Activated effector memory CD4-positive, alpha-beta T cell treated with Interleukin-2 at 50 U/mL for 16 hours (primary cell): ENCODE measurements at places on chromosomes 5 and 9.

GRCh38 chr5:57577432-57578175 lies 95.0 kb upstream of the ACTBL2 start:
- no peak for DNase-seq

DNA sequence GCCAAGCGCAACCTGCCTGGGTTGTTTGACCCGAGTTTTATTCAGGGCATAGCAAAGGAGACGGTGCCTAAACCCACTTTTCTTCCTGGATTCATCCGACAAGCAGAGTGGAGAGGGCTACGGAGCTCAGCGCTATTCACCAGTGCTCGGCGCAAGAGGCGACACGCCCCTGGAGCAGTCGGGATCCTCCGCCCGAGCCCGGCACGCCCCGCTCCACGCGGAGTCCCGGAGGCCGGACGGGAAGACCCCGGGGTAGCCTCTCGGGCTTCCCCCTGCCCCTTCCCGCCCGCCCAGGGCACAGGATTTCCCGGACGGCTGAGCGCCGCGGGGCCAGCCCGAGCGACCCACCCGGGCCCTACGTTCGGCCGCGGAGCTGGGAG lies 427 bp downstream of the SERINC5 start:
- no peak for DNase-seq

DNA sequence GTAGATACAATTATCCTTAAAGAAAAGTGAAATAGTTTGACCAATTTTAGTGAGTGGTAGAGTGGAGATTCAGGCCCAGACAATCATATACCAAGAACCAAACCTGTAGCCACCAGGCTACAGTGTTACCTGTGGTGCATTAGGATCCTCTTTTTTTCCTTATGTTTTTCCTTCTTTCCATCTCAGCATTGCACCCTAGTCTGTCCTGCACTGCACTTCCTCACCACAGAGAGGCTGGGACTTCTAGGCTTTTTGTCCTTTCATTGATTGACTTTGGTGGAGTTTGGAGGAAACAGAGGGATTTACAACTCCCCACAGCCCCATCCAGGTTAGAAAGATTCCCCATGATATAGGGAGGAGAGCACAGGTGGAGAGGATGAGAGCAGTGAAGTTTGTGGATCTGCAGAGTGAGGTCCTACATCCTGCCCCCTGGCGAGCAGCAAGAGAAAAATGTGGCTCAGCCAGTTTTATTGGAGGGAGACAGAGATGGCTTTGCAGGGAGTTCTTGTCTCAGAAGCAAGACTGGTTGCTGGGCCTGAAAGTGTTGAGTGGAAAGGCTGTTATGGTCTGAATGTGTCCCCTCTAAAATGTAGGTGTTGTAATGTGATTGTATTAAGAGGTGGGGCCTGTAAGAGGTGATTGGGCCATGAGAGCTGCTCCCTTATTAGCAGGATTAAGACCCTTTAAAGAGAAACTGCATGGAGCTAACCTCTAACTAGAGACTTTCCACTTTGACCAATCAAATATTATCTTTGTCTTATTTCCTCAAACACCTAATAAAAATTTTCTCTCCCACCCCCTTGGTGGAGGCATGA lies 36.2 kb downstream of the KIF4B start:
- DNase-seq: no peak

DNA sequence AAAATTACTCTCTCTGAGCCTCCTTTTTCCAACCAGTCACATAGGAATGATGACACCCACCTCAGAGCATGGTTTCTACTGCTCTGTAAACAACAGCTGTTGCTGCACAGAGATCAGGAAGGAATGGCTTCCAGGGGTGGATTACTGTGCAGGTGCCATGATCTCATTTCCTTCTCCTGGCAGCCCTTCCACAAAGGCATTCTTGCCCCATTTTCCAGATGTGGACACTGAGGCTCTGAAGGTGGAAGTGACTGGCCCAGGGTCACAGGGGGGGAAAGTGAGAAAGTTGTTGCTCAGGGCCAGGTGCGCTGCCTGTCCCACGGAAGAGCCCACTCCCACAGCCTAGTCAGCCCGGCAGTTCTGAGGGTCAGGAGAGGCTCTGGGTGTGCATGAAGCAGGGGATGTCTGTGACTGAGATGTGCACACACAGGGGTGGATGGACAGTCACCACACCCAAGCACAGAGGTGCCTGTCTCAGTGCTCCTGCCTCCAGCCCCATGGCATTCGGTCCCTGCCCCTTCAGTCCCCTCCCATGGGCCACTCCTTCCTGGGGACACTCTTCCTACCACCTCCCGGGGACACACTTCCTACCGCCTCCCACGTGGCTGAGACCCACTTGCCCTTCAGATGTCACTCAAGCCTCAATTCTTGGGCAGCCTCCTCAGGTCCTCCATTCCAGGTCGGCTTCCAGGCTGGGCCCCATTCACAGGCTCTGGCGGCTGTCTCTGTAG lies 17.0 kb downstream of the FGFR4 start:
- no peak for DNase-seq

DNA sequence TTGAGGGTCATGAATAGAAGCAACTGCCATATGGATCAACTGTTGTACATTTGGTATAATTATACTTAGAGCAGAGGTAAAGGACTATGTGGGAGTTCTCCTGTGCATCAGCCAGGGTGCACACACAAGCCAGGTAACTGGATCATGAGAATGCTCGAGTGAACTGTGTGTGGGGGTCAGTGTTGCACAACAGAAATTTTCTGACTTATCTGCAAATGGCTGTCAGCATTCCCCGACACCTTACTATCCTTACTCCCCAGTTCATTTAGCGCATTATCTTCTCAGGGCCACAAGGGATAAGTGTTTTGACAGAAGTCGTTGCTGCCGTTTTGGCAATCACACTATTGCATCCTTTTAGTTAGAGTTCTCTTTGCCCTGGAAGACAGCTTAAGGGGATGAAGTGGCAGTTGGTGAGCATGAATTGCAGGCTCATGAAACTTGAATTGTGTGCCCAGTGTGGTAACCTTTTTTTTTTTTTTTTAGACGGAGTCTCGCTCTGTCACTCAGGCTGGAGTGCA lies 1.7 kb downstream of the CANX start:
- no peak for DNase-seq

DNA sequence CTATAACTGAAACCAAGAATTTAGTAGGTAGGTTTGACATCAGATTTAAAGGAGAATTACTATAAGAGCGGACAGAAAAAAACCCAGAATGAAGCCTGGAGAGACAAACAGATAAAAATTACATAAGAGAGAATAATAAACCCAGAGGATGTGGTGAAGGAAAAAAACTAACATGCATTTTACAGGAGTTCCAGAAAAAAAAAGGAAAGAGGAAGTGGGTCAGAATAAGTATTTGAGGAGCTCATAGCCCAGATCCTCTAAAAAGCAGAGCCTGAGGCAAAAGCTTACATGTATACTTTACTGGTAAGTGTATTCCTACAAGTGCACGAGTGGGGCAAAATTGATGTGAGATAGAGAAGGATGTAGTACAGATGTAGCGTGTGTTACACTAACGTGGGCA lies 43.1 kb upstream of the NAA35 start:
- no peak for DNase-seq

DNA sequence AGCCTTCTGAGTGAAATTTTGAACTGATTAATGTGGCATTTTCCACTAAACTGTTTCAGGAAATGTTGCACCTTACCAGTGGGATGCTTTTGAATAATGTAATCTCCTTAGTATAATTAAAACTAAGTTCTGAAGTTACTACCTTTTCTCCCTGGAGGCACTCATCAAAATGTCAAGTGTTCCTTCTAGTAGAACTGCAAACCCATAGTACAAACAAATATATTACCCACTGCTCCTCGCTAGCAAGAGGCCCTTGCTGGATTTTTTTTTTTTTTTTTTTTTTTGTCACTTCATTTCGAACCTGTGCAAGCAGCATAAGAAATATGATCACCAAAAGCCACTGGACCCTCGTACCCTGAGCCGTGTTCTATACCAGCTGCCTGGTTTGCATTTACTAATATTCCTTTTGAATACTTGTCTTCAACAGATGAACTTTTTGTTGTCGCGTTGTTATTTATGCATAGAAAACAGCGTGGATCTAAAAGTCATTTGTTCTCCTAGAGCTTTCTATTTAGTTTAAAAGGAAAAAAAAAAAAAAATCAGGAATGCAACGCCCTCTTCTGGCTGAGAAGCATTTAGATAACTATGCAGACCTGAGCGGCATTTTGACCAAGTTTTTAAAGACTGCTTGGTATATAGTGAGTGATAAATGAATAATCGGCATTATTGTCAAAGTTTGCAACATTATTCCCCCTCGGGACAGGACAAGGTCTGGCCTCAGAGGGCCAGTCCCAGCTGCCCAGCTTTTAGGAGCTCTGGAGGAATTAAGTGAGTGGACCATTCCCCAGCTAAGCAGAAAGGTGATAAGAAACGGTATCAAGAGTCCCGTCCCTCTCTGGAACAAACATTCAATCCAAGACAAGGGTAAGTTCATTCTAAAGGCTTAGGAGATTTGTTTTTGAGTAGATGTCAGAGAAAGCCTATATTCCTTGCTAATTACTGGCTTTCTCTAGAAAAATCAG lies 162.5 kb upstream of the KIF2A start:
- no peak for DNase-seq

DNA sequence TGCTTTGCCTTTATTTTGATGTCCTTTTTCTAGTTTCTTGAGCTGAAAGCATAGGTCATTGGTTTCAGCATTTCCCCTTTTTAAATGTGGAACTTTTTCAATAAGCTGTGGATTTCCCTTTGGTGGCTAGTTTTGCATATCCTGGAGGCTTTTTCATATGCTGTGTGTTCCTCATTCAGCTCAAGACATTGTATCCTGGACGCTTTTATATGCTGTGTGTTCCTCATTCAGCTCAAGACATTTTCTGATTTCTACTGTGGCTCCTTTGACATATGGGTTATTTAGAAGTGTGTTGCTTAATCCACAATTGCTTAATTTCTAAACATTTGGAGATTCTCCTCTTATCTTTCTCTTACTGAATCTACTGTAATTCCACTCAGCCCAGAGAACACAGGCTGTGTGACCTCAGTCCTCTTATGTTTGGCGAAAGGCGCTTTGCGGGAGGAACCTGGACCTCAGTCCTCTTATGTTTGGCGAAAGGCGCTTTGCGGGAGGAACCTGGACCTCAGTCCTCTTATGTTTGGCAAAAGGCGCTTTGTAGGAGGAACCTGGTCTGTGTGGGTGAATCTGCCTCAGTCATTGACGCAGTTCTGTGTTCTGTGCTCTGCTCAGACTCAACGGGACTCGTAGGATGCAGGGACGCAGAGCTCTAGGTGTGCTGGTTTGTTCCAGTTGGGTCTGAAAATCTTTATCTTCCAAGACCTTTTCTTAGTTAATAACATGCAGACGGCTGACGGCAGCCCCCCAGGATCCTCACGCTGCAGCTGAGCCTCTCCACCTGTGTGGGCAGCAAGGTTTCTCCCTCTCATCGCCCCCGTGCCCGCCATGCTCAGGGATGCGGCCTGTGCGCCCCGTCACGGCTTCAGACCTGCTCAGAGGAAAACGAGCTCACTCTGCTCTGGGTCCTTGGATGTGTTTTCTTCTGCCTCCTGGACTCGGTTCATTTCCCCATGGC lies 6.0 kb upstream of the SLC9A3 start:
- no peak for DNase-seq

DNA sequence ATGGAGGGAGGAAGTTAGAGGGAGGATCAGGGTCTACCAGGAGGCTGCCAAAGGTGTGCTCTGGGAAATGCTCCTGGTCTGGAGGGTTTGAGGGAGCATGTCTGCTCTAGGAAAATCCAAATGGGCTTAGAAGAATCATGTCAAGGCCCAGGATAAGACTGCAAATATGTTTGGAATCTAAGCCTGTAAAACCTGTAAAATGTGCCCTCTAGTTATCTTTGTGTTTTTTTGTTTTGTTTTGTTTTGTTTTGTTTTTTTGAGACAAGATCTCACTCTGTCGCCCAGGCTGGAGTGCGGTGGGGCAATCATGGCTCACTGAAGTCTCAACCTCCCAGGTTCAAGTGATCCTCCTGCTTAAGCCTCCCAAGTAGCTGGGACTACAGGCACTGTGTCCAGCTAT lies 135.4 kb downstream of the FGF1 start:
- DNase-seq: no peak

DNA sequence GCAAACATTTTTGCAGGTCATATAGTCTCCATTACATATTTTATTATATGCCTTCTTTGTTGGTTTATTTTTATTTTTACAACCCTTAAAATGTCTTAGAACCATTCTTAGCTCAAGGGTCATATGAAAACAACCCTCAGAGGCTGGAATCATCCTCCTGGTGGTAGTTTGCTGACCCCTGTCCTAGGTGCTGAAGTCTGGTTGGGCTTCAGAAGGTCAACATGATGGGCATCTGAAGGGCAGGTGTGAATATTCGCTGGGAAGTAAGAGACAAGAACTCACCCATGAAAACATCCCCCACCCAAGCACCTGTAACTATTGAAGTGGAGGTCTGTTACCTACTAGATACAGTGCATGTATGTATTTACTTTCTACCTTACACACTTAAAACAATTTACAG lies 75.4 kb downstream of the OSMR start:
- no peak for DNase-seq

- no peak for DNase-seq
Measured at GRCh38 chr5:158056130-158056825, 197.3 kb upstream of the CLINT1 start.

GRCh38 chr9:137757139-137757538 lies 120.4 kb upstream of the CACNA1B start:
- DNase-seq: no peak

DNA sequence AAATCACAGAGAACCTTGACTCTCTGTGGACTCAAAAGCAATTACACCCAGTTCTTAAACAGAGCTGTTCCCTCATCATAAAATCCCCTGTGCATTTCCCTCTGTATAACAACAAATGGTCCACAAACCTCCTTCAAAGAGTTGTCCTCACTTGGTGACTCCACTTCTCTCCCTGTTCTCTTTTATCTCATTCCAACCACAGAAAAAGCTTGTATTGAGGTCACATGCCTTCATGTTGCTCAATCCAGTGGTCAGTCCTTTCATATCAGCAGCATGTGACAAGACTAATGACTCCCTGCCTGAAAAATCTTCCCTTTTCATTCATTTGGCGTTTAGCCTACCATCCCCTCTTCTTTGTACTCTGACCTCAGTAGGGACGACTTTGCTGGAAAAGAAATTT lies 158.0 kb downstream of the DEPDC1B start:
- DNase-seq: no peak

- no peak for DNase-seq
Measured at GRCh38 chr9:37540634-37541033, 35.5 kb downstream of the FBXO10 start.

DNA sequence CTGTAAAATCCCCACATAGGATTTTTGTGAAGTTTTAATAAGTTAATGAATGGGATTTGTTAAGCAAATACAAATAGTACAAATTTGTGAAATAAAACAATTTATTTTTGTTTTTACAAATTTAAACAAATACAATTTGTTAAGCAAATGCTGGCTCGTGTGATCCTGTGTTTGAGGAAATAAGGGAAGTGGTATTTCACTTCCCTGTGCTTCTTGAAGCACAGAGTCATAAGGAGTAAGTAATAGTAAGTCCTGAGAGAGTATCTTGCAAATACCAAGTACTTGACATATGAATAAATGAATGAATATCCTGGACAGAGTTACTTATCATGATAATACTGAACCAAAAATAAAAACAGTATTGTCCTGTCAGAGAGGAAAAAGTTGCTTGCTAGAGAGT lies 9.1 kb downstream of the SMIM3 start:
- DNase-seq: no peak

- no peak for DNase-seq
Measured at GRCh38 chr5:146904890-146905289, 26.3 kb upstream of the PPP2R2B start.

- DNase-seq: no peak
Measured at GRCh38 chr9:116939614-116940013, 252.5 kb downstream of the TRIM32 start.

- DNase-seq: no peak
Measured at GRCh38 chr5:164361986-164362385, 856.6 kb downstream of the MAT2B start.
